ENCODE measurements at places on chromosomes 5 and 9.
A peak's percentile ranks its signal among the peaks of the same experiment; 100 is the strongest.

- peak; percentile 64 for DNase-seq
Observed at GRCh38 chr5:160506006-160507004, 84.7 kb downstream of the PTTG1 start.

DNA sequence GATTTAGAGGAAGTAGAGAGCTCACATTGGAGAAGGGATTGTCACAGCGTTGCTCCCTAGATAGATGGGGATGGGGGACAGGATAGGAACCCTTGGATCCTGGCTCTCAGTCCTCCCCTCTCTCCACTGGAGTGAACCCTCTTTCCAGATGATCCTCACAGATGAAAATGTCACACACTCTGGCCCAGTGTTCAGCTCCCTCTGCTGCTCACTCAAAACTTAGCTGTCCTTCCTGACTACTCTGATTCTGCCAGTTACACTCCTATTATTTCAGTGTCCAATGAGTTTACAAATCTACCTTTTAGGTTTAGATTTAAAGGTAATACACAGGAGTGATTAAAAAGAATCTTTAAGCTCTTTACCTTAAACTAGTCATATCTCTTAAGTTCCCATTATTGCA is 5.8 kb upstream of the SPINK7 start:
- no peak for DNase-seq

- no peak for DNase-seq
Observed at GRCh38 chr5:143349177-143349576, 54.3 kb downstream of the NR3C1 start.

- DNase-seq = peak; percentile 51
Observed at GRCh38 chr9:121684381-121685145, 33.1 kb downstream of the DAB2IP start.

DNA sequence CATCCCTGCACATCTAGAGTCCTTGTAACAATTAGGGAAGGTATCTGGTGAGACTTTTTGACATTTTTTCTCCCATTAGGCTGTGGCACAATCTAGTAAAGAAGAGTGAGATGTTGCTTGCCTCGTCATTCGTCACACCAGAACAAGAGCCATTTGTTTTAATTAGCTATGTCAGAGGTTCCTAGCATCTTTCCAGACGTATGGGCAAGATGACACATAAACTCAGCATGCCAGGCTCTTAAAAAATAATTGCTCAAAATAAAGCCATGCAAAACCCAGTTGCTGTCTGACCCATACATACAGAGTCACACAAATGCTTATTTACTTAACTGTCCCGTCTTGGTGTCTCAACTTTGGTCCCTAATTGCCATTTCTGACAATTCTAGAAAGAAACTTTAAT is 125.9 kb downstream of the TRPM3 start:
- DNase-seq = no peak

DNA sequence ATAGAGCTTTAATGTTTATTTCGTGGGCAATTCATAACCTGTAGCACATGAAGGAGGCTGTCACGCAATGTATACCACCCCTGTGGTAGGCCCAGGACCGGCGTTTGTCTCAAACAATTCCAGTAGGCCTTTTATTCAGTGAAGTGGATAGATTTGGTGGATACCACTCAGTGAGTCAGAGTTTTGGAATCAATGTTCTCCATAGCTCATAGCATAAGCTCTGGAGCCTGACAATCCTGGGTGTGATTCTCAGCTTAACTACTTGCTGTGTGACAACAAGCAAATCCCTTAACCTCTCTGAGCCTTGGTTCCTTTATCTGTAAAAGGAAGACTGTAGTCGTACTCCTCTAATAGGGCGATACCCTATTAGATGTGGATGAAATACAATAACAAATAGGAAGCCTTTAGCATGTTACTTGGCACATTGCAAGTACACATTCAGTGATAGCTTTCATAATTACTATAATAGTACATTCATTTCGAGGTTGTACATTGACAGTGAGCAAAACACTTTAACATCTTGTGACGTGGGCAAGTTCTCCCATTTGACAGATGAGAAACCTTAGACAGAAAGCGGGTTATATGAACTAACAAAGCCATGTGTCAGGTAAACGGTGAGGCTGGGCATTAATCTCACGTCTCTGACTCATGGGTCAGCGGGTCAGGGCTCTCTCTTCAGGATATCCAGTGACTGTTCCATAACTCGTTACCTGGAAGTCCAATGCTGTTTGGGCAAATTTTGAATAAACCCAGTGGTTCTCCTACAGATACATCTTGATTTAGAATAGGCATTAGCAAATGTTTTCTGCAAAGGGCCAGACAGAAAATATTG is 130.8 kb downstream of the C9orf152 start:
- DNase-seq = no peak

DNA sequence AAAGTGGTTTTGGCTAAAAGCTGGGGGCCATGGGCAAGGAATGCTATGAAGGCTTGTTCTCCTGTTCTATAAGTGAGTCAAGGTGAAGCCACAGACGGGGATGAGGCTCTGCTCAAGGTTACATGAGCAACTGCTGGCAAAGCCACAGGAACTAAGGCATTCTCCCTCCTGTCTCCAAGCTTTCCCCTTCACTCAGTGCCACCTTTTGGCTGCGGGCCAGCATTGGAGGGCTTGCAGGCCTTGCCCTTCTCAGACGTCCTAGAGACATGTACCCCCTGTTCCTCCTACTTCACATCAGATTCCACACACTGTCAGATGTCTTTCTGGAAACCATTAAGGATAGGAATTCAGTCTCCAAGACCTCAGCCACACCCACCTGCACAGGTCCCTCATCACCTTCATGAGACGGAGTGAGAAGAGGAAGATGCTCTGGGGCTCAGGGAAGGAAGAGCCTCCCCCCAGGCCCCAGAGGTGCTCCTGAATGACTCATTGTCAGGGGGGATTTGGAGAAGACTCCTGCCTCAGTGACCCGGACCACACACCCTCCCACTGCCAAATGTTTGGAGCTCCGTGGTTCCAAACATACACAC is 20.5 kb upstream of the MEIKIN start:
- DNase-seq = no peak

GRCh38 chr5:55441954-55442353 is 92.8 kb downstream of the PLPP1 start:
- DNase-seq = no peak

GRCh38 chr5:57486027-57486602 is 3.5 kb upstream of the ACTBL2 start:
- DNase-seq = no peak

- DNase-seq = no peak
Observed at GRCh38 chr5:128532127-128532526, 5.9 kb downstream of the FBN2 start.

- no peak for DNase-seq
Observed at GRCh38 chr9:133526721-133527321, 2.1 kb upstream of the MYMK start.

GRCh38 chr5:34054400-34054729 is 11.4 kb upstream of the C1QTNF3 start:
- DNase-seq = no peak

DNA sequence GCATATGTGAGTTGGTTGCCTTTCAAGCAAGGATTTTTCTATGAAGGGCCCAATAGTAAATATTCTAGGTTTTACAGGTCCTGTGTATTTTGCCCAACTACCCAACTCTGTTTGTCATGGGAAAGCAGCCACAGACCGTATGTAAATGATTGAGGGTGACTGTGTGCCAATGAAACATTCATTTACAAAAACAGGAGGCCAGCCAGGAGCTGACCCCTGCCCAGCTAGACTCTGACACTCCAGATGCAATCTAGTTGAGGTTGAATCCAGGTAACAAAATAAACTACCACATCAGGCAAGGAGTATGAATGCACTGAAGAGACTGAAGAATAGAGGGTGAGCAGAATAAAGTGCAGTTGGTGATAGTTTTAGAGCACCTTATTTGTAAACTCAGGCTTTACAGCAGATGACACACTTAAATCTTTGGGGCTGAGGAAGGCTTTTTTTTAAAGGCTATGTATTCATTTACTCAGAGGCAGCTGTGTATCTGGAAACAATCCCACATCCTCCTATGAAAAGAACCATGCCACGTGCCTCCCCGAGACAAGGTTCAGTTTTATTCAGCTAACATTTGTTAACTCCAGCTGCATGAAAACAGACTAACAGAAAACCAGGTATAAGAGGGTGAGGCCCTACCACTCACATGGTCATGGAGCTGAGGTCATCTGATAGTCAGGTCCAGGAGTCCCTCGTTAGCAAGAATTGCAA is 60.7 kb downstream of the SLC1A1 start:
- DNase-seq = no peak

DNA sequence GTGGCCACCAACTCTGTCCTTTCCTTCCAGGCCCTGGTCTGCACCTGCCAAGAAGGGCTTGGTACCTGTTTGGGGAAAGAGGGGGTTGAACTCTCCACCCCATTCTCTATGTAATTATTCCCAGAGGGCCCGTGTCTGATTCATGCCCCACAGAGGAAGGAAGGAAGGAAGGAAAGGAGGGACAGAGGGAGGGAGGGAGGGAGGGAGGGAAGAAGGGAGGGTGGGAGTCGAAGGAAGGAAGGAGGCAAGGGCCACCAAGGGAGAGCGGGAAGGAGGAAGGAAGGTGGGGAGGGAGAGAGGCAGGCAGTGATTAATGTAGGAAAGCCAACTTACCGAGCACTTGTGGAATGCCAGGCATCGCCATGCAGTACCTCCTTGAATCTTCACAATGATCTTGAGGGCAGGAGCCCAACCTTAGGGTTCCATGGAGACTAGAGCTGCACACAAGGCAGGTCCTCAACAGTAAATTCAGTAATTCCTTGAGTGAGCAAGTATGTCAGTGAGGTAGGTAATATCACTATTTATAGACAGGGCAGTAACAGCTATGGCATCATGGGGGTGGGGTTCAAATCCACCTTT is 75.8 kb downstream of the FGF18 start:
- DNase-seq = no peak

- DNase-seq = no peak
Observed at GRCh38 chr9:120110520-120110919, 469.4 kb downstream of the CDK5RAP2 start.

GRCh38 chr9:114588651-114589526 is 1.3 kb downstream of the ATP6V1G1 start:
- DNase-seq = no peak

DNA sequence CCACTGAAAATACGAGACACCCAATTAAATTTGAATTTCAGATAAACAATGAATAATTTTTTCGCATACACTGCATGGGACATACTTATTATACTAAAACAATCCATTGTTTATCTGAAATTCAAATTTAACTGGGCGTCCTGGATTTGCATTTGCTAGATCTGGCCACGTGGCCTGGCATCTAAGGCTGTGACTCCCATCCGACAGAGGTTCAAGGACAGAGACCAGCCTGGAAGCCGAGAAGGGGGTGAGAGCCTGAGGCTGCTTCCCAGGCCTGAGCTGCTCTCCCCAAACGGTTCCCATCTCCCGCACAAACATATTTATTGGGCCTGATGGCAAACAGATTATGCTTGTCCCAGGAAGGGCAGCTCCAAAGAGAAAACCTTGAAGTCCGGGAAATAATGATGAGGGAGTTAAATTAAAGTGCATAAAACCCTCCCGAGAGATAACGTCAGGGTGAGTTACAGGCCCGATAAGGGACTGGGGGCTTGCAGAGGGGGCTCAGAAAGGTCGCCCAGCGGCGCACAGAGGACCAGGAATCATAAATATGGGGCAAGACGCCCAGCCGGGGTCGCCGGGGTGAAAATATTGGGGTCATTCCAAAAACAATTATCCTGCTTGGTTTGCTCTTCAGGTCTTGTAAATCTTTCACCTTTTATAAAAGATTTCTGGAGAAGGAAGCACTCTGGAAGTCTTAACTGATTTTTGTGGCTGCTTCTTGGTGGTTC is 163.7 kb downstream of the GAPVD1 start:
- DNase-seq = no peak

Measured in activated naive CD4-positive, alpha-beta T cell treated with anti-CD3 and anti-CD28 coated beads, Interleukin-2, amount 50 U/mL, for 72 hours (primary cell).